ENCODE measurements at places on chromosomes 2 and 18. TPM values are rescaled to one million over a fixed set of nuclear protein-coding genes. Genes with fewer than 3 reads are reported as not detected.
A peak's percentile ranks its signal among the peaks of the same experiment; 100 is the strongest.

The CRACDL gene
- total RNA-seq: 5.8 TPM

The OSBPL1A gene
- total RNA-seq: 113 TPM

- no peak for ATAC-seq
These were observed 182.7 kb downstream of the RPIA start for GRCh38 chr2:88874063-88874657.

GRCh38 chr2:108139521-108139920 lies 100.2 kb upstream of the SULT1C3 start:
- ATAC-seq: no peak

GRCh38 chr2:20914087-20914486 lies 91.2 kb upstream of the LDAH start:
- ATAC-seq: no peak

DNA sequence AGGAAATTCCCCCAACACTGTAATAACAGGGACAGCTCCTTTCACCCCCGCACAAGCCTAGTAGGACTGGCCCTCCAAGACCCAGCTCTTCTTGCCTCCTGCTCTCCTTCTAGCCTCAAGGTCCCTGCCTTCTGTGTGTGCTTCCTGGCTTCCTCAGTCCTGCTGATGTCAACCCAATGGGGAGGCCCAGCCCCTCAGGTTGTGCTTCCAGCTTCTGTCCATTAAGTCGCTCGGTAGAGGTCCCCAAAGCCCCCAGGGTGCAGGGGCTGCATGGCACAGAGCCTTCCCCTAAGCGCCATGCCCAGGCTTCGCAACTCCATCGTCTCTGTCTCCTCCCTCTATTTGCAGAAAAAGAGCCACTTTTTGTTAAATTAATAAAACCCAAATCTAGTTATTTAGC lies 39.0 kb downstream of the BOK start:
- ATAC-seq: no peak

The SLC16A14 gene
- total RNA-seq: 0.85 TPM

DNA sequence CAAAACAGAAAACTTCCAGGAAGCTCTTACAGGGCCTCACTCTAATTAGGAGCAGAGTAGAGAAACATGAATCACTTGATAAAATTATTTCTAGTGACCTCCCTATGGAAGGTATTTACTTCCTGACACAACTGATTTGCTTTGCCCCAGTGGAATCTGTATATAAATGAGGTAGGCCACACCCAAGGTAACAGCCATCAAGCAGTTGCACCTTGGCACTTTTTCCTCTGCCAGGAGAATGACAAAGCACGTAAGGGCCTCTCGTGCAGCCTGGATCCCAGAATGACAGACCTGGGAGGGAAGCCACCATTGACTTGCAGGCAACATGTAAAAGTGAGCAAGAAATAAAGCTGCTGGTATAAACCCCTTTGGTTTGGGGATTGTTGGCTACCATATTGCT lies 620.0 kb upstream of the SLC39A10 start:
- no peak for ATAC-seq

The C2orf66 gene
- total RNA-seq: 0.13 TPM

DNA sequence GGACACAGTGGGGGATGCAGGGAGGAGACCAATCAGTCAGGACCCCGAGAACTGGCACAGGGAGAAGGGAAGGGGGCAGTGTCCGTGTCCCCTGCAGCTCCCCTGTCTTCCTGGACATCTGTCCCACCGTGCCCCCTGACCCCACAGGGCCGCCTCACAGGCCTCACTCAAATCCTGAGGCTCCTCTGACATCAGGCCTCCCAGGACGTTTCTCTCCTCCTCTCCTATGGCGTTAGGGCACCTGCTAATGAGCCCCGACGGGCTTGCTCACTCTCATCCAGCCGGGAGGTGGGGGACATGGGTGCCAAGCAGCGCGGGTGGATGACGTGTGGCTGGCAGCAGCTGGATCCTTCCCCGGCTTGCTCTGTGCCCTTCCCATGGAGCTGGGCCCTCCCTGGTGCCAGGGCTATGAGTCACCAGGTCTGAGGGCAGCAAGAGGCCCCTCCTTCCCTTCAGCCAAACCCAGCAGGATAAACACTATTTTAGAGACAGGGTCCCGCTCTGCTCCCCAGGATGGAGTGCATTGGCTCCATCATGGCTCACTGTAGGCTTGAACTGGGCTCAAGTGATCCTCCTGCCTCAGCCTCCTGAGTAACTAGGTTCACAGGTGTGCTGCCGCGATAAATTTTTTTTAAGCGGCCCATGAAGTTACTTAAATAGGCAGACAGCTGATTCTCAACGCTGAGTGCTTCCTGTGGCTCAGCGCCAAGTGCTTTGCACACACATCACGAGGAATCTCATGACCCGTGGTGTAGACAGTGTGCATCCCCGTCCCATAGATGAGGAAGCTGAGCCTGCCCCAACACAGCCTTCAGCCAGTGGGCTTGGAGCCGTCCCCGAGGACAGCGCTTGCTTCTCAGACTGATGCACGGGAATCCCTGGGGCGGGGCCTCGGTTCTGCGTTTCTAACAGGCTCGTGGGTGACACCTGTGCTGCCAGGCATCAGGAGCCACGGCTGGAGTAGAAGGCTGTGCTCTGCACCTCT lies 64.5 kb upstream of the HDAC4 start:
- ATAC-seq: peak; percentile 92

DNA sequence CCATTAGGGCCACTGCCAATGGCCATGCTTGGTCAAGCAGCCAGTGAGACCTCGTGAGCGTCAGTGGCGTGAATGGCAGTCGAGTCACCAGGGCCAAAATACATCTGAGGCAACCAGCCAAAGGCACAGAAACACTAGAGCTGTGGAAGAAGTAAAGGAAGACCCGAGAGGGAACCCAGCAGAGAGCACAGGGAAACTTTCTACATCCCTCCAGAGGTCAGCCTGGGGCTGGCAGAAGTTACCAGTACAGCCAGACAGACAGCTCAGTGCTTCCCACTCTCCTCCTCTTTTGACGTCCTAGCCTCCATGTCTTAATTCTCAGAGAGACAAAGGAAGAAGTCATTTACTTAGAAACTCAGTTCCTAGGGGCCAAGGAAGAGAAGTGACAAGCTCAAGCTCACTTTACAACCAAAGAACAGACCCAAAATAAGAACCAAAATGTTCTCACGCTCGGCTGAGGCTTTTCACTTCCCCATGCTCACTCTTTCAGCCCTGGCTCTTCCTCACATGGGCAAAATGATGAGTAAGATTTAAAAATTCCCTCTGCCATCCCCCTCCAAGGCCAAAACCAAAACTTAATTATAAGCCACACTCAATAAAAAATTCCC lies 8.7 kb downstream of the CYRIA start:
- peak; percentile 54 for ATAC-seq

DNA sequence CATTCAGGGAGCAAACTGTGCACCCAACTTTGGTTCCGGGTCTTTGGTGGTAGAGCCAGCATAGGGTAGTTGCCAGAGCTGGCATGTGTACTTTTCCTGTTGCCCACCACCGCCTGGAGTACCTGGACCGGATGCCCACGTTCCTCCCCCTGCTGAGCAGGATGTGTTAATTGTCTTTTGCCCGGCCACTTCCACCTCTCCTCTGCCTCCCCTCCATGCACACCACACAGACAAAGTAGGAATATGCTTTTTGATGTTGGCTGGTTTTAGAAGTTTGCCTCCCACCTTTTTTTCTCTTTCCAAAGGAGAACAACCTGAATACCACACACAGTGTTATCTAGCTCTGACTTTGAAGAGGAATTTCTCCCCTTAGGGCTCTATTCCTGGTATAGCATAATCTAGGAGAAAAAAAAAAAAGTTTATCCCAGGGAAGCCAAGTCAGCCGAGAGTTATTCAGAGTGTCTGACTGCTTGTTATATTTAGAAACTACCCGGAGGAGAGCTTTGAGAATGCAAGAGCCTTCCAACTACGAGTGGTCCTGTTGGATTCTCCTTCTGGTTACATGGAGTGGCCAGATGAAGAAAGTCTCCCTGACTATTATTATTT lies 111.9 kb downstream of the SETBP1 start:
- ATAC-seq: peak; percentile 52

The TMEM178A gene
- 14.6 TPM for total RNA-seq

The RNF144A gene
- total RNA-seq: 7.2 TPM

- ATAC-seq: no peak
These were observed 14.0 kb downstream of the POU3F3 start for GRCh38 chr2:104867813-104868504.

- ATAC-seq: no peak
These were observed 415.8 kb upstream of the ZEB2 start for GRCh38 chr2:144935736-144936135.

The NEU2 gene
- not detected for total RNA-seq

Data from gastroesophageal sphincter (tissue), 4 donors.